Tibial artery (tissue), 4 donors: ENCODE measurements at places on chromosomes 6 and 20.

DNA sequence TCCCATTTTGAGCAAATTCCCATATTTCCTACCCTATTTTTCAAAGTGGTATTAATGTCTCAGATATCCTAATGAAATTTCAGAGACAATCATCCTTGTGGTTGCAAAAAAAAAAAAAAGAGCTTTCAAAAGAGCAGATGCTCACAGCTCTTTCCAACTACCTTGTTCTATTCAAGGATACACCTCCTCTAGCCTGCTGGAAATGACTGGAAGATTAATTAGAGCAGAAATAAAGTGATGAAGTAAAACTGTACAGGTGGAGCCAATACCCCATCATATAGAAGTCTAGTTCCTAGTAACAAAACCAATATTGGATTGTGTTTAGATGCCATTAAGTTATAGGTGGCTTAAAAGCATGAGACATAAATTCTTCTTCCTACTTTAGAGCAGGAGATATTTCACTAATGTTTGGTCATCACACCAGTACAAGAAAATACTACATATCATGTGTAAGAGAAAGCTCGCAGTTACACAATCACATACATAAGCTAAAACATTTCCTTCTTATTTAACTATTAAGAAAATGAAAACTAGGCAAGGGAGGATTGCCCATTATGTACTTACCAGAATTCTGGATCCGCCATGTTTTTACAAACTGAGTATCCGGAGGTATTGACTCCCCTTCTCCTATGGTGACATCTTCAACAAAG lies 42.4 kb downstream of the ILRUN start:
- no peak for DNase-seq

DNA sequence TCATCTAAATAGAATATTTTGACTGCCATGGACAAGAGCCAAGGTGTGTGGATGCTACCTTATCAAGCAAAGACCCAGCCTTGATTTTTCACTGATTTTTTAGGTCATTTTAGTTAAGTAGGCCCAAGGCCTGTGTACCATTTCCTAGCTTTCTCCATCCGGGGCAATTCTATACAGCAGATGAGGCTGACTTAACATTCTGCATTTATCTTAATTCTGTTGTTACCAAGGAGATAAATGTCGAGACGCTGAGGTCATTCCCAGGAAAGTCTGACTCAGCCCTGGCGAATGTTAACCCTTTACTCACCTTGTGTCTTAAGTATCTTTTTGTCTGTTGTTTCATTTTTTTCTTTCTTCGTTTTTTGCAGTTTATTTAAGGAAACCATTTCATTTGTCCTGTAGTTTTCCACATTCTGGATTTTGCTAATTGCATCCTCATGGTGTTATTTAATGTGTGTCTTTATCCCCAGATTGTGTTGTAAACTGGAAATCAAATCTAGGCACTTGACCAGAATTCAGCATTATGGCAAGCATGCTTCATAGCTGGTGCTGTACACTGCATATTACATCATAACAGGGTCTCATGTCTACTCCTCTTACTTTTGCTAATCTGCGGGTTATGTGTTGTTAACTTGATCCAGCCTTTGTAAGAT lies 277.0 kb downstream of the CDKAL1 start:
- no peak for DNase-seq

DNA sequence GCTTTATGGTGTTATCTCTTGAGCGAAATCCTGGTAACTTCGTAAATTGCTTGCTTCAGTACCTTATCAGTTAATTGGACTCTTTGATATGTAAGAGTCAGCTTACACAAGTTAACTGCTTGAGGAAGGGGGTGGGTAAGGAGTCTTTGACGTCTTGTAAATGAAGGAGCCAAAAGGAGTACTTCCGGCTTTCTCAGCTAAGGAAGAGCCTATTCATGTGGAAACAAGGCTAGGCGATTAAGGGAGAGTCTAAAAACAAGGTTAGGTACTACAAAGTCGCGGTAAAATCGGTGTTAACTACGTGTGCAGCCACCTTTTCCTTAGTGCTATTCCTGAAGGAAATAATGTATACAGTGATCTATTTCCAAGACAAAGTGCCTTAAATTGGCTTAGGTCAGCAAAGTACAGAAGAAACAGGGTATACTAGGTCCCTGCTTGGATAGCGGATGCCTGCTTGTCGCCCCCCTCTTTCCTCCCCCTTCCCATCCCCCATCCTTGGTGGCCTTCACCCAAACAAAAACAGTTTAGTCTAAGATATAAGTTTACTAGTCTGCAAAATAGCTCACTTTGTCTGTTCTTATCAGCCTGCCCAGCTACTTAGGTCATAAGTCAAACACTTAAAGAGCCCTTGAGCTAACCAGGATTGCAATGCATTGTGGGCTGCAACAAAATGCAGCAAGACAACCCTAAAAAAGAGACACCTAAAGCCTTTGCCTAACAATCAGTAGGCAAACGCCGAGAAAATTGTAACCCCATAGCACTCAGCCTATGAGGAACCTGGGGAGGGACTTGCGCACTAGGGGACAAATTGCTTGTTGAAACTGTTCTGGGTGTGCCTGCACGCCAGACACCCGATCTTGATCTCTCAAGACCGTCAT lies 147.3 kb downstream of the TRIM27 start:
- DNase-seq, result no peak

- DNase-seq, result no peak
Measured at GRCh38 chr20:23115822-23116221, 29.7 kb upstream of the CD93 start.
